Left renal pelvis (tissue), 4 donors: ENCODE measurements at places on chromosomes 12 and 14. TPM values are rescaled to one million over a fixed set of nuclear protein-coding genes. Genes with fewer than 3 reads are reported as not detected.

DNA sequence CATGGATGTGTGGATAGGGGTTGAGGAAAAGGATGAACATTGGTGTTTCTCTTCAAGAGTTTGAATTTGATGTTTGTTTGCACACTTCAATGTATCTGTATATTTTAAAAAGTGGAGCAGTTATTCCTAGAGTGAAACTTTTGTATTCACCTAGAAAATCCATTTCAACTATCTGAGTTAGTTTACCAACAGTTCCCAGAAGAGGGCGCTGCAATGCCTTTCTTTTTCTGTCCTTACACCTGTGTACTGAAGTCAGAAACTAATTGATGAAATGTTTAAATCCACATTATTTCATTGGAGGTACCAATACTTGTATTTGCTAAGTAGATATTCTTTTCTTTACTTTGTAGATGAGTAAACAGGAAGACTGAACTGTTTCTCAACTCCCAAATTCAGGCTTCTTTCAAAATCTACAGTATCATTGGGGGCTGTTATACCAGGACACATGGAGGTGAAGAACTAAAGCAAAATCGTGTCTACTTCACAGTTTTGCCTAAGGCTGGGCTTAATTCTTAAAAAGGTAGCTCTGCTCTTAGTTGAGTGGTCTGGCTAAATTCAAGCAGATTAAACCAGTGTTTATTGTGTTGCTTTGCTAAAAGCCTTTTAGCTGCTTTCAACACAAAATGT is 26.6 kb upstream of the KLRB1 start:
- DNase-seq = no peak

GRCh38 chr12:77728018-77728417 is 102.7 kb upstream of the NAV3 start:
- DNase-seq = no peak

DNA sequence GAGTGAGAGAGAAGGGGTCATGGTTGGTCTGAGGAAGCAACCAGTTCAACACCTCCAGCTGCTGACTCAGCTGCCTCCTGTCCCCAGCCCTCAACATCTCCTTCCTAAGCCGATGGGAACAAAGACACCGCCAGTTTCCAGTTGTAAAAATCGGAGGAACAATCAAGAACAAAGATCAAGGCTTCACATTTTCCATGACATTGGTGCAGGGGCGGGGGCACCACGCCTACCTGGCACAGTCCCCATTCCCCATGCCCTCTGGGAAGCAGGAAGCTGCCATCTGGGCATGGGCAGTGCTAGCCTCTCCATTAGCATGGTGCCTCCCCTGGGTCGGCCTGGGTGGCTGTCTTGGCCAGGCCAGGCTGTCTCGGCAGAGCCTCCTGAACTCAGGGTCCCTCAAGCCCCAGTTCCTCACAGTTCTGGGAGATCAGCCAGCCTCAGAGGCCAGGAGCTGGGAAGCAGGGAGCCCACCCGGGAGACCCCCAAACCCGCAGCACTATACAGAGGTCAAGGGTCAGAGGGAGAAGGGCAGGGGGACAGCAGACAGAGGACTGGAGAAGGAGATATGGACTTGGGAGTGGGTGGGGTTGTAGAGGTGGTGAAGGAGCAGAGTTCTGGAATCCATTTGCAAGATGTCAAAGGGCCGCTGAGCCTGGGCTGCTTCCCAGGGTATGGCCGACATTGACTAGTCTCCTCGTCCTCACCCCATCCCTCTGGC is 19.6 kb upstream of the TMEM106C start:
- DNase-seq = no peak

TGM1 gene
- polyA plus RNA-seq = 2.1 TPM

DNA sequence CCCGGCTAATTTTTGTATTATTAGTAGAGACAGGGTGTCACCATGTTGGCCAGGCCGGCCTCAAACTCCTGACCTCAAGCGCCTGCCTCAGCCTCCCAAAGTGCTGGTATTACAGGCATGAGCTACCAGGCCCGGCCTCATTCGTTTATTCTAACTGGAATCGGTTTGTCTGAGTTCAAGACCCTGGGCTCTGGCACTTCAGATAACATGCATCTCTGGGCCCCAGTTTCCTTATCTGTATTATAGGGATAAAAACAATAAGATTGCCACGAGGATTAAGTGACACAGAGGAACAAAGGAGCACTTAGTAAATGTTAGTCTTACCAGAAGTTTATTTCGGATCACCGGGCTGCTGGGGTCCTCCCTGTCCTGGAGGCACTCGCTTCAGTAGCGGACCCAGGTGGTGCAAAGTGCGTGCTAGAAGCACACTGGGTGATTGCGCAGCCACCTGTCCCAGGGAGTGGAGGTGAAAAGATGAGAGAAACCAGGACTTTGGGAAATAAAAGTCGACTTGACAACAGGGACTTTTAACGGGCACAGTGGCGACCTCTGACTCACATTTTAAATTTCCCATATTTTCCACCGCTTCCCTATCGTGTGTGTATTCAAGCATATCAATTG is 37.5 kb downstream of the ACACB start:
- DNase-seq = peak; percentile 18

DNA sequence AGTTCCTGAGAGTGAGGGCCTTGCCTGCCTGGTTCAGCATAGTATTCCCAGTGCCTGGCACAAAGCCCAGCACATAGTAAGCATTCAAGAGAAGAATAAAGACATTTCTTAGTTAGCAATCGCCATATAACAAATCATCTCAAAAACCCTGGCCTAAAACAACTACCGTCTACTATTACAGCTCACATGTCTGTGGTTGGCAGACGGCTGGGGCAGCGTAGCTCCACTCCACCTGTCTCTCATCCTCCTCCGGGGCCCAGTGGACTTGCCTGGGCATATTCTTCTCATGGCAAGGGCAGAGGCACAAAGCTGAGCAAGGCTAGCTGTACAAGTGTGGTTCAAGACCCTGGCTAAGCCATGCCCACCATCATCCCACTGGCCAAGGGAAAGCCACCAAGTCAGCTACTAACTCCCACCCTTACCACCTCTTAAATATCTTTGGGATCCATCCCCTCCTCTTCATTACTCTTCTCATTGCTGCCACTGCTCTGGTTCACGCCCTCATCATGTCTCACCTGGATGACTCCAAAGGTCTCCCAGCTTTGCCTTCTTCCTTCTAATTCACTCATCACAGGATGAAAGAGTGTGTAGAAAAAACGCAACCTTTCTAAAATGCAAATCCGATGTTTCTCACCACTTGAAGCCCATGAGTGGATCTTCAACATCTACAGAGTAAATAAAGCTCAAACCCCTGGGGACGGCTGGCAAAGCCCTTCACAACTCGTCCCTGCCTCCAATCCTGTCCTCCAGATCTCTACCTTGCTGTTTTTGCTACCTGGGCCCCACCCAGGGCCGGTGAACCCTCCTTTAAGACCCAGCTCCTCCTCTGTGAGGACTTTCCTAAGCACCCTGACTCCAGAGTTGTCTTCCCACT is 10.4 kb downstream of the TMEM229B start:
- DNase-seq = no peak

DNA sequence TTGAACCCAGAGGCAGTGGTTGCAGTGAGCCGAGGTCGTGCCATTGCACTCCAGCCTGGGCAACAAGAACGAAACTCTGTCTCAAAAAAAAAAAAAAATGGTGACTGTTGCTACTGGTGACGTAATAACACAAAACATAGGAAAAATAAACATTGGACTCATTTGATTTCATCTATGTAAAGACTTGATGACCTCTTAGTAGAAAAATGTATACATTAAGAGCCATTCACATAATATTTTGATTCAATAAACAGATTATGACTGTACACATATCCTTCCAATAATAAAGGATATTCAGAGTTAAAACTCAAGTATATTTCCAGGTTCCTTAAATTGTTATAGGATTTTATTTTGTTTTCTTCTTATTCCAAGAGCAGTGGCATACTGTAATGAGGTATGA is 65.7 kb upstream of the AEBP2 start:
- no peak for DNase-seq

ADGRD1 gene
- polyA plus RNA-seq = 74.1 TPM

SAMD4A gene
- 10.9 TPM for polyA plus RNA-seq

DNA sequence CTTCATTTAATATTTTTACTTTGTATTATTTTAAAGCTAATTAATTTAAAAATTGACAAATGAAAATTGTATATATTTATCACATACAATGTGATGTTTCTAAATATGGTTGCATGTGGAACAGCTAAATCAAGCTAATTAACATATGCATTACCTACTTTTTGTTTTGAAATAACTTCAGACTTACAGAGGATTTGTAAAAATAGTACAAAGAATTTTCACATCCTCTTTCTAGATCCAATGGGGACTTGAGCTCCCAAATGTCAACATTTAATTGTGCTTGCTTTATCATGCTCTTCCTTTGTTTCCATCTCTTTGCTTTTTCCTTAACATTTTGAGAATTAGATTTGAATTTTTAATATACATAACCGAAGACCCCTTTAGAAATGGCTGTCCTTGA is 6.6 kb downstream of the DCD start:
- DNase-seq = no peak

DNA sequence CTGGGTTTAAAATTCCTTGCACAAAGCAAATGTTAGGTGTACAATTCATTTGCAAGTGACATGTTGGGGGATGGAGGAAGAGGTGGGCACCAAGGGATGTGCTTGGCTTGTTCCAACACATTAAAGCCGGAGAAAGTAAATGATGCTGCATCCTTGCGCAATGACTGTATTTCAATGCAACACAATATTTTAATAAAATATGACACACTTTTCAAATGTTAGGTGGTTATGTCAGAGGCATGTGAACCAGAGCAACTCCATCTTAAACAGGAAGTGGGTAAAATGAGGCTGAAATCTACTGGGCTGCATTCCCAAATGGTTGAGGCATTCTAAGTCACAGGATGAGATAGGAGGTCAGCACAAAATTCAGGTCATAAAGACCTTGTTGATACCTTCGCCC is 53.6 kb upstream of the ARHGAP5 start:
- no peak for DNase-seq

- no peak for DNase-seq
These were observed 126.6 kb downstream of the HELB start for GRCh38 chr12:66428870-66429269.

DNA sequence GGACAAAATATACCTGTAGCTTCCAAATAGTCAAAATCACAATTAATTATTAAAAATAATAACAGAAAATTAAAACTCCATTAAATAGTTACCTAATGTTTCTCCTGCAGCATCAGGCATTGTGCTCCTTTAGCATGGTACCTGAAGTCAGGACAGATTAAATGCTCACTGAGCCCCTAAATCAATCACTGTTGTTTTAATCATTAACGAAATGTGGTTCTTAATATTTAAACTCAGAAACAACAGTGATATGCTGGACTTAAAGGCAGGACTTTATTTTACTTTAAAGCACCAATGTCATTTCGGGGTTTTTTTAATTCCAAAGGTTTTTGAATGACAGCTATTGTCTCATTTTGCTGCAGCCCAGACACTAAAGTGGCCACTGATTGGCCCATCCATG is 2.0 kb upstream of the BMP4 start:
- no peak for DNase-seq

DNA sequence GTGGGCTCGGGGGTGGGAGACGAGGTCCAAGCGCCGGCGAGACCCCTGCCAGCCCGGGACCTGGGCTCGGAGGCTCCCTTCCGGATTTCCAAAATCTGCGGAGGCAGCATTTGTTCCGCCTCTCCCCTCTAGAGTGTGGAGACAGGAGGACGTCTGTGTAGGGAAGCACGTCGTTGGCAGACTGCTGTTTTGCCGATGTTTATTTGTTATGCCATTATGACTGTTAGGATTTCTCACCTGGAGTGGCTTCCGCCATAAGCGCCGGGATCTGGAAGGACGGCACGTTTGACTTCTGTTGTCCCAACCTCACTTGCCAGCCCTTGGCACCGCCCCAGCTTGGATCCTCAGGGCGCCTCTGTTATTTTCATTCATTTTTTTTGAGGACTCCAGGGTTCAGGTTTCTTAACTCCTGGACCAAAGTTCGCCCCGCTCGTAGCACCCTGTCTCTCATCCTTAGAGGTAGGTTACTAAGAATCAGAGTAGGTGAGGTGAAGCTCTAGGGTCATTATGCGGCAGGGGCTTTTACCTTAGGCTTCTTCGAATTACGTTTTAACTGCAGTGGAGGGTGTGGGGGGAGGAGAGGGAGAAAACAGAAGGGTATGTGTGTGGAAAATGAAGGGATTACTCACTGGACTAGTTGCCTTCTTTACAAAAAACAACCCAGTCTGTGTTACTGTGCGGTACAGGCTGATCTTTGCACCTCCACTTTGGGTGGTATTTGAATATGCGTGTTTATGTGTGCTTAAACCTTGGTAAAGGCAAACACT is 547 bp upstream of the PYGL start:
- no peak for DNase-seq

DNA sequence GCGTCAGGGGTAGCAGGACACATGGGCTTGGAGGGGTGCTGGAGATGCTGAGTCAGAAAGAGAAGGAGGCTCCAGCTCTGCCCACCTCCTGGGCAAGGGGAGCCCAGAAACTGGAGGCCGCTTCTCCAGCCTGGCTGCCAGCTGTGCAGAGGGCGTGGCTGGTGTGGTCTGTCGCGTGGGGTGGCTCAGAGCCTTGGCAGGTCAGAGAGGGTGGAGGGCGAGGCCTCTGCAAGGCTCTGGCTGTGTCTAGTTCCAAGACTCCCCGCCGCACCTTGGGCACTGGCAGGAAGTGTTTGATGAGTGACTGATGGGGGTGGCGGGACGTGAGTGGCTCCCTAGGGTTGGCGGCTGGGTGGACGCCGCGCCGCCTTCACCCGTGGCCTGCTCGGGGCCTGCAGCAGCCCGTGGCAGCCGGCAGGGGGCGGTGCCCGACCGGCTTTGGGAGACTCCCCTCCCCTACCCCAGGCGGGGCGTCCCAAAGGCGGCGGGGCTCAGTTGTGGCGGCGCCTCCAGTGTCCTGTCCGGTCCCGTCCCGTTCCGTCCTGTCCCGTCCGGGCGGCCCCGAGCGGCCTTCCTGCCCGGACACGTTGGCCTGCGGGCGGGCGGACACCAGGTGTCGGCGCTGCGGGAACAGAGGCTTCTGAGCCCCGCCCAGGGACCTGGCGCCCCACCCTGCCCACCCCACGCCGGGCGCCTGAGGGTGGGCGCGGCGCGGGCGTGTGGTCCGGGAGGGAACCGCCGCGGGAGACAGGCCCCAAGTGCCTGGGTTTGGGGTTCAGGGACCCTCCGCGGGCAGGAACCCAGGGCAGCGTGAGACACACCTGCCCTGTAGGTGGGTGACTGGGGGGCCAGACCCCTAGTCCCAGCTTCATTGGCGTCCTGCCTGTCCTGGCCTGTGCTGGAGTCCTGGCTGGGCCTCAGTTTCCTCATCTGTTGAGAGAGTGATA is 39.7 kb downstream of the KRT80 start:
- no peak for DNase-seq
